ENCODE measurements at places on chromosomes 5 and 9. TPM values are rescaled to one million over a fixed set of nuclear protein-coding genes. Genes with fewer than 3 reads are reported as not detected.
A peak's percentile ranks its signal among the peaks of the same experiment; 100 is the strongest.

- DNase-seq, result no peak
Measured at GRCh38 chr5:94849821-94850736, 231.6 kb downstream of the SLF1 start.

The SLC36A2 gene
- total RNA-seq, result not detected

The PCDHGB1 gene
- total RNA-seq, result 0.14 TPM

The C9 gene
- 3,238 TPM for total RNA-seq

DNA sequence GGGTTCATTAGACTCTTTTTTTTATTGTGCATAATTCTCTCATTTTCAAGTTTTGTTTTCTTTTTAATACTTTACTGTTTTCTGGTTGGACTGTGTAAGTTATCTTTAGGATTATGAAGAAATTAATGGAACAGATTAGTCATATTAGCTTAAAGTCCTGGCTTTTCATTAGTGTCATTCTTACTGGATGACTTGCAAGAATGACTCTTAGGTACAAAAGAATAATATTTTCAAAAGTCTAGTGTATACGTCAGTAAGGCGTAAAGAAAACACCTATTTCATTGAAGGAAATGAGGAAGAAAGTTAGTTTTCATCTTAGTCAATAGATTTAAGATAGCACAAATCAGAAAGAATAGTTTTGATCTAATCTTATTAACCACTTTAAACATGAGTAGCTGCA is 20.4 kb downstream of the UHRF2 start:
- DNase-seq, result no peak

The SCGB3A2 gene
- not detected for total RNA-seq

The NSG2 gene
- not detected for total RNA-seq

GRCh38 chr5:160023908-160024630 is 15.1 kb downstream of the TTC1 start:
- no peak for DNase-seq

- no peak for DNase-seq
Measured at GRCh38 chr9:70290626-70291025, 31.8 kb downstream of the SMC5 start.

The ZNF483 gene
- 2.5 TPM for total RNA-seq

The FLT4 gene
- 19.9 TPM for total RNA-seq

- no peak for DNase-seq
Measured at GRCh38 chr5:16987776-16988175, 51.7 kb upstream of the MYO10 start.

The TCOF1 gene
- 8.5 TPM for total RNA-seq

DNA sequence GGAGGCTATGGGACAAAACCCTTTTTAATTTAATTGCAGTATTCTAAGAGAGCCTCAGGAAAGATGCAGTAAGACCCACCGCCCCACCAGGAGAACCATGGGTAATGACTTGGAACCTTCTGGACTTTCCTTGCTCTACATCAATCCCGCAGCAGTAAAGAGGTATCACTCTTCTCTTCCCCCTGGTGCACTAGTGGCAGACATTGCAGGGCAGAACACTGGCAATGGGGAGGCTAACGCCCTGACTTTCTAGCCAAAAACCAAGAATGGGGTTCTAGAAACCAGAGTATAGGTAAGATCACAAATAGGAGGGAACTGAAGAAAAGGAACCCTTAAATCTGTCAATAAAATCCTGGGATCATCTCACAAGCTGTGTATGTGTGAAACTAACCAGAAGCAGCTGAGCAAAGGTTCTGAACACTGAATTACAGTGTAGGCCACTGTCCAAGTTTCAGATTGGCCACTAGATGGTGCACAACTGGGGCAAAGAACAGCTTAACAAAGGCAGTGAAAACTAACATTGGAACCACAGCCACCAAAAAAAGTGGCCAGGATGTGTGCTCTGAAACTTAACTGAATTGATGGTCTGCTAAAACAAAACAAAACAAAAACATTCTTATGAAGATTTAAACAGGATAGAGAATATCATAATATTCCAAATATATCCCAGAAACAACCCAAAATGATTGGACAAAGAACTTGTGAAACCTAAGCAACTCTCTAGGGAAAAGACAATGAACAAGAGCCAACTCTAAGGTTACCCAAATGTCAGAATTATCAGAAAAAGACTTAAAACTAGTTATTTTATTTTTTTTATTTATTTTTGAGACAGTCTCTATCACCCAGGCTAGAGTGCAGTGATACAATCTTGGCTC is 6.6 kb upstream of the FAM151B start:
- DNase-seq, result no peak

The WDR55 gene
- 18.2 TPM for total RNA-seq

DNA sequence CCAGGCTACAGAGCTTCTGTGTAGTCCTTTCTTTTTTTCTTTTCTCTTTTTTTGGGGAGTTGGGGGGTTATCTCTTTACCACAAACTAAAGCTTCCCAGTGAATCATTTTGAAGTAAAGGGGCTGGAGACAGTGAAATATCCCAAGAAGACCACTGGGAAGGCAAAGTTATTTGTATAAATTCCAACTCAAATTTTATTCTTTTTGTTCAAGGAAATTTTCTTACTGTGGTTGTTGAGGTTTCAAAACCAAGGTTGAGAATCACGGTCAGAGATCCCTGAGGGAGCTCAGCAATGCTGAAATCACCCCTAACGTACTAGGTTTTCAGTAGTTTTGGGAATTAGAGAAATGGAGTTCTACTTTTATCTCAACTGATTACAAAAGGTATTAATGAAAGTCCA is 175.7 kb downstream of the ARHGEF28 start:
- no peak for DNase-seq

DNA sequence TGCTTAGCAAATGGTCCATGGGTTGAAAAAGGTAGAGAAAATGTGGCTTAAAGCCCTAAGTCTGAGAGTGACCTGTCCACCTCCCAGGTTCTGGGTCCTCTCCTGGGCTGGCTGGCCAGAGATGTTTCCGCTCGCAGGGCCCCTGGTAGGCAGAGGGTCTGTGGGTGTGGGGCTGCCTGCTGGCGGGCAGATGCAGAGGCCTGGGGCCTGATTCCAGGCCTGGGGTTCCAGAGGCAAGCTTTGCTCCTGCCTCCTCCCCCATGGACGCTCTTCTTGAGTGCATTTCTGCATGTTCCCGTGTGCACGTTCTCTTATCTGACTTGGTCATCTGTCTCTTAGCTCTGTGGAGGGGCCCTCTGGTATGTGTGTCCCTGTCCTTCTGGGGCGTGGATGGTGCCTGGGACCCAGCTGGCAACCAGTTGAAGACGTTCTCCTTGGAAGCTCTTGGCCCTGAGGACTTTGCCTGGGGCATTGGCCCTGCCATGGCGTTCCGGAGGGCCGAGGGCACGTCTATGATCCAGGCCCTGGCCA is 3.8 kb downstream of the MIGA2 start:
- peak; percentile 68 for DNase-seq

DNA sequence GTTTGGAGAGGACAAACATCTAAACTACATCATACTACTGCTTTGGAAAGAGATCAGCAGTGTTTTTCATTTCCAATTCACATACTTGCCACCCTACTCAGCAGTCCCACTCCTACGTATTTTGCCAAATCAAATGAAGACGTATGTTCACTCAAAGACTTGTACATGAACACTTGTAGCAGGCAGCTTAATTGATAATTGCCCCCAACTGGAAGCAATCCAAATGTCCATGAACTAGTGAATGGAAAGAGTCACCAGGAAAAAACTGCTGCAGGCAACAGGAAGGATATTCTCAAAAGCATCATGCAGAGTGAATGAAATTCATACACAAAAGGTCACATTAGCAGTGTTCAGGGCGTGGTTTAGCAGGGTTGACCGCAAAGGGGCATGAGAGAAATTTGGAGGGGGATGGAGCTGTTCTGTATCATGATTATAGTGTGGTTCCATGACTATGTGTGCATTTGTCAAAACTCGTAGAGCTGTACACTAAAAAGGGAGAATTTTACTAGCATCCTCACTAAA is 38.8 kb downstream of the PAEP start:
- DNase-seq, result no peak

- no peak for DNase-seq
Measured at GRCh38 chr9:22416692-22417060, 29.9 kb upstream of the DMRTA1 start.

- DNase-seq, result no peak
Measured at GRCh38 chr5:19258686-19259085, 729.3 kb downstream of the CDH18 start.

DNA sequence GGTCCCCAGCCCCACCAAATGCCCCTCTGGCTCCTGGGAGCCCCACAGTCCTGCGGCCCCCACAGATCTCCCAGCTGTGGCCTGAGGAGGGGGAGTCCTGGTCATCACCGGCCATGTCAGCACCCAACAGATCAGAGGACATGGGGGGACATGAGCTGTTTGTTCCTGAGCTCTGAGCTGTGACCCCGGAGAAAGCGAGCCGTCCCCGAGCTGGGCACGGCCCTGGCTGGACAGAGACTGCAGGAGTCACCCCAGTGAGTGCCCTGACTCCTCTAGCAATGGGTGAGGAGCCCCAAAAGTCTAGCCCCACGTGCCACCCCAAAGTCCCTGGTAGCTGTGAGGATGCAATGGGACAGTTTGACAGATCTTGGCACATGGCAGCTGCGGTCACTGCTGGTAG is 25.7 kb downstream of the CCDC187 start:
- no peak for DNase-seq

Data from liver (tissue), 10 donors.